ENCODE measurements at places on chromosomes 7 and 10. TPM values are rescaled to one million over a fixed set of nuclear protein-coding genes. Genes with fewer than 3 reads are reported as not detected.

TLX1 gene
- not detected for total RNA-seq

GLCCI1 gene
- 1.4 TPM for total RNA-seq

RTKN2 gene
- not detected for total RNA-seq

ADARB2 gene
- not detected for total RNA-seq

FERD3L gene
- not detected for total RNA-seq

NKX1-2 gene
- total RNA-seq: not detected

CNNM1 gene
- 2.2 TPM for total RNA-seq

SUN3 gene
- not detected for total RNA-seq

MACROH2A2 gene
- 14.5 TPM for total RNA-seq

CHAT gene
- not detected for total RNA-seq

DGKB gene
- not detected for total RNA-seq

ZNF804B gene
- total RNA-seq: not detected

Data from pericardium fibroblast (primary cell).